ENCODE measurements at places on chromosomes 11 and 22.
A peak's percentile ranks its signal among the peaks of the same experiment; 100 is the strongest.

- no peak for DNase-seq
Observed at GRCh38 chr22:50303515-50303847, 4.0 kb downstream of the PLXNB2 start.

DNA sequence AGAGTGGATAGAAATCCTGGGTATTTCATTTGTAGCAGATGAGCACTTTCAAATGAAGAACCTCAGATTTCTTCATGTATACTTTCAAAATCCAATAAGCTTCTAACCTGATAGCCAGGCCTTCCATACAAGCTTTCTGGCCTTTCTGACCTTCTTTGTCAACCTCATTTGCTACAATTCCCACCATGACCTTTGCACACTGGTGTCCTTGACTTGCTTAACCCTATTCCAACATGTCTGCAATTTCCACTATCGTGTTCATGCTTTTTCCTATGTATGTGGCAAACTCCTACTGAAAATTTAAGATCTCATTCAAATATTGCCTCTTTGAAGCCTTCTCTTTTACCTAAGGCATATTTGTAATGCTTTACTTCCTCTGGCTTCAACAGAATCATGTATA is 242.1 kb upstream of the CCDC90B start:
- no peak for DNase-seq

GRCh38 chr11:64796757-64797541 is 6.1 kb downstream of the MAP4K2 start:
- DNase-seq, result no peak

DNA sequence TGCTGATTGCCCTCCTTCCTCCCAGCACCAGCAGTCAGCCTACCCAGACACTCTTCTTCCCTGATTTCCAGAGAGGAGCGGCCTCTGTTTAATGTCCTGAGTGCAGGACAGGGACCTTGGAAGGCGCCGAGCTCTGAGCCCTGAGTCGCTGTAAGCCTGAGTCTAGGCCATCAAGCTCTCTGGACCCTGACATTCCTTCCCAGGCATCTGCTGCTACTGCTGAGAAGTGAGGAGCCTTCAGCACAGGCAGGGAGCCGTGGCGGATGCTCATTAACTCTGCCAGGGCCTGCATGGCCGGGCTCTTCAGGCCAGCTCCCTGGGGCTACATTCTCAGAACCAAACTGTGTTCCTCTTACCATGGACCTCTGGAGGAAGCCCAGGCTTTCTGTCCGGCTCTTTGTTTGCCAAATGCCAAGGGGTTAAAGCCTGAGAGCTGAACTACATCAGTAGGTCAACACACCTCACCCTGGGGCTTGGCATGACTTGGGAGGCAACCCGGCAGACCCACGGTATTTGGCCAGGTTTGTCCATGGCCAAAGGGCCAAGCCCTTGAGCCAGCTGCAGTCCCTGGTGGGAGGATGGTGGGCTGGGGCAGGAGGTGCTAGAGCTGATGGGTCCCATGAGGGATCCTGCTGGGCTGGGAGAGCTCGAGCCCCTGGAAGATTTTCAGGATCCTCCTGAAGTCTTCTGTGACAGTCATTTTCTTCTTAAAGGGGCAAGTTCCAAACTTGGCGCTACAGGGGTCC is 721.4 kb downstream of the BRD1 start:
- no peak for DNase-seq

DNA sequence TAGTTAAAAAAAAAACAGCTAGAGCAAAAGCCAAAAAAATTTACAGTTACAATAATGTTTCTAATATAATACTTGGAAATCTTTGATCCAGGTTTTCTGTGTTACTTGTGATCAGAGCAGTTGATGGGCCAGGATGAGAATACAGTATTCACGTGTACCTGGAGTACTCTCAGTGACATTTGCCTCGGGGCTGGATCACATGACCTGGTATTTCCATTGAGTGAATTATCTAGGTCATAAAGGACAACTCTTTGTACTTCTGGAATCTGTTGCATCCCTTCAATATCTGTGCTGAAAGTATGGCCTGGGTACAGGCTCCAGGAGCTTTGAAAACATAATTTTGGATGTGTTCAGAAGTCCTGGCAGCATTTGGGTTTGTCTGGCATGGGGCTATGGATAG is 93.5 kb downstream of the GRAMD1B start:
- no peak for DNase-seq

- no peak for DNase-seq
Observed at GRCh38 chr11:91086028-91086427, 863.2 kb upstream of the CHORDC1 start.

DNA sequence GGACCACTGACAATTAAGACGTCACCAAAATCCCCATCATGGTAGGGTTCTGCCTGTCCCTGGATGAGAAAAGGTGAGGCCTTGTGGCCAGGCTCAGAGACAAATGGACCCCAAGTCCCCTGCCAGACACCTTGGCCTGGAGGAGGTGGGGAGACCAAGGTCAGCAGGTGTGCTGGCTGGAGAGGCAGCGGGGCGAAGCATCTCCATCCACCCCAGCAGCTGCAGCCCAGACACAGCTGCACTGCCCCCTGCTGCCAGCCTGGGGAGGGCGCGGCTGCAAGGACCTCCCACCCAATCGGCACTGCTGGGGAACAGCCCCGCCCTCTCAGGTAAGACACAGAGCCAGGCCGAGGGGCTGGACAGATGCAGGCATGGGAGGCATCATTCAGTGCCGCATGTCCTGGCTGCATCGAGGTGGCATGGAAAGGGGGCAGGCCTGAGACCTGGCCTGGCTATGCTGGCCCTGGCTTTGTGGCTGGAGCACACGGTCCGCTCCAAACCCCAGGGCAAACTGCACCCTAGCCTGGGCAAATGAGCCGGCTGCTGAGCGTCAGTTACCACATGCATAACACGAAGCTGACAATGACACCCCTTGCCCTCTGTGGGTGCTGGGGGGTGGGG is 12.2 kb upstream of the MFNG start:
- peak; percentile 46 for DNase-seq
